ENCODE measurements at places on chromosomes 4 and X.

DNA sequence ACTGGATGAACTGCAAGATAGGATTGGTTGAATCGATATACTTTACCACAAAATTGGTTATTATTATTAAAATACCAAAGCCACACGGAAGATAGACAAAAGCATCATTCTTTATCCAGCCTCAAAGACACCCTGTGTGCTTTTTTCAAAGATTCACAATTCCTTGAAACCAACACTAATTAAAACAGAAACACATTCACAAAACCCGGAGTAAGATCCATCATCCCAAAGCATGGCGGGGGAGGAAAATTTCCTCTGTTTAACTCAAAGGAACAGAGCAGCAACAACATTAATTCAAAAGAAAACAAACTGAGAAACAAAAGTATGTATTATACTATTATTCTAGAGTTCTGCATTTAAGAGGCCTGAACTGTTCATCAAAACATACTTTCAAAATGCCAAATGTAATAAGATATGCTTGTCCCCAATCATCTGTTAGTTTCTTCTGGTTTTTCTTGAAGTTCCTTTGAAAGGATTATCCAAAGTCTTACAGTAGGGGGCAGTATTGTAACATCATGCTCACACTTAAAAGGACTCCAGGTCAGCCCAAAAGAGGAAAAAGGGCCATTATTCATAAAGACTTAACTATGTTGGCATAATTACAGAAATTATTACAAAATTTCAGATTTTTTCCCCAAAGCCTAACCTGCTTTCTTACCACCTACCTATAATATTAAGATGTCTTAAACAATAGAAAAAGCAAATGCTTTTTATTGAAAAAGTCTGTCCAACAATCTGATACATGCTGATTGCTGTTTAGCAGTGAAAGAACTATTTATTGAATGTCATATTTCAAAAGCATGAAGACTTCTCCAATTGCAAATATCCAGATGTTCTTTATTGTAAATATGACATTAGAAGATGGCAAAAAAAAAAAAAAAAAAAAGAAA is 168.7 kb downstream of the SCFD2 start:
- H3K4me3 ChIP-seq = no peak overlapping the region
- no peaks in the 10 kb centered on the region for H3K36me3 ChIP-seq
- H3K27me3 ChIP-seq = no peaks in the 10 kb centered on the region
- no peak overlapping the region for H3K27ac ChIP-seq

GRCh38 chr4:116015062-116015461 is 901.6 kb upstream of the NDST4 start:
- no peak for DNase-seq
- no peak overlapping the region for H3K4me3 ChIP-seq
- H3K36me3 ChIP-seq = no peaks in the 10 kb centered on the region

DNA sequence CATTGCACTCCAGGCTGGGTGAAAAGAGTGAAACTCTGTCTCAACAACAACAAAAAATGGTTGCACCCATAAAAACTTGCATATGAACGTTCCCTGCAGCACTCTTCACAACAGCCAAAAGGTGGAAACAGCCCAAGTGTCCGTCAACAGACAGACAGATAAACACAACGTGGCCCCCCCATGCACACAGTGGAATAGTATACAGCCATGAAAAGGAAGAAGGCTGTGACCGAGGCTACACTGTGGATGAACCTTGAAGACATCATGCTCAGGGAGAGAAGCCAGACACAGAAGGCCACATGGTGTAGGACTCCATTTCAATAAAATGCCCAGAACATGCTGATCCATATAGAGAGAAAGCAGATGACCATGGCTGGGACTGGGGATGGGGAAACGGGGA is 33.5 kb upstream of the ASMTL start:
- H3K27ac ChIP-seq = no peak overlapping the region
- H3K4me3 ChIP-seq = no peak overlapping the region
- H3K36me3 ChIP-seq = no peaks in the 10 kb centered on the region
- DNase-seq = peak; percentile 19
- H3K27me3 ChIP-seq = peaks cover 15% of the 10 kb centered on the region

GRCh38 chrX:110407910-110408545 is 49.4 kb downstream of the RTL9 start:
- H3K4me1 ChIP-seq = no peaks in the 10 kb centered on the region
- H3K27me3 ChIP-seq = no peaks in the 10 kb centered on the region
- no peaks in the 10 kb centered on the region for H3K36me3 ChIP-seq
- no peak overlapping the region for H3K4me3 ChIP-seq
- H3K27ac ChIP-seq = no peak overlapping the region
- DNase-seq = no peak

GRCh38 chrX:105973387-105973739 is 65.2 kb downstream of the SERPINA7 start:
- H3K27me3 ChIP-seq = no peaks in the 10 kb centered on the region
- no peaks in the 10 kb centered on the region for H3K36me3 ChIP-seq
- H3K4me3 ChIP-seq = no peak overlapping the region
- no peak overlapping the region for H3K27ac ChIP-seq
- H3K4me1 ChIP-seq = no peaks in the 10 kb centered on the region
- no peak for DNase-seq

GRCh38 chrX:24325231-24325630 is 11.4 kb upstream of the SUPT20HL2 start:
- no peaks in the 10 kb centered on the region for H3K4me1 ChIP-seq
- no peaks in the 10 kb centered on the region for H3K36me3 ChIP-seq
- H3K27me3 ChIP-seq = no peaks in the 10 kb centered on the region
- H3K27ac ChIP-seq = no peak overlapping the region
- H3K4me3 ChIP-seq = no peak overlapping the region
- DNase-seq = no peak

DNA sequence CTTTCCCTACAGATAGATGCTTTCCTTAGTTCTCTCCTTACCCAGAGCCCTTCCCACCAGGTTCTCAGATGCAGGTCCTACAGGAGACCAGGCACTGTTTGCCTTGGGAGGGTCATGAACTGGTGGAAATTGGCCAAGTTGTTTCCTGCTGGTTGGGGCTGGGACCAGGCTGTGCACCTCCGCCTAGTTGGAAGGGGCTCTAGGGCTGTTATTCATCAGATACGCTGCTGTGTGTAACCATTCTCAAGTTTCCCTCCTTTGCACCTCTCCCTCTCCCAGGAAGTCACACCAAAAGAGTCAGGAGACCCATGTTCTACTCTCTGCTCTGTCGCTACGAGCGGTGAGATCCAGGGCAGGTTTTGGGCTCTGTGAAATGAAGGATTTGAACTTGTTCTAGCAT is 11.9 kb upstream of the VSIG1 start:
- no peak for DNase-seq
- no peaks in the 10 kb centered on the region for H3K36me3 ChIP-seq
- H3K27me3 ChIP-seq = no peaks in the 10 kb centered on the region

DNA sequence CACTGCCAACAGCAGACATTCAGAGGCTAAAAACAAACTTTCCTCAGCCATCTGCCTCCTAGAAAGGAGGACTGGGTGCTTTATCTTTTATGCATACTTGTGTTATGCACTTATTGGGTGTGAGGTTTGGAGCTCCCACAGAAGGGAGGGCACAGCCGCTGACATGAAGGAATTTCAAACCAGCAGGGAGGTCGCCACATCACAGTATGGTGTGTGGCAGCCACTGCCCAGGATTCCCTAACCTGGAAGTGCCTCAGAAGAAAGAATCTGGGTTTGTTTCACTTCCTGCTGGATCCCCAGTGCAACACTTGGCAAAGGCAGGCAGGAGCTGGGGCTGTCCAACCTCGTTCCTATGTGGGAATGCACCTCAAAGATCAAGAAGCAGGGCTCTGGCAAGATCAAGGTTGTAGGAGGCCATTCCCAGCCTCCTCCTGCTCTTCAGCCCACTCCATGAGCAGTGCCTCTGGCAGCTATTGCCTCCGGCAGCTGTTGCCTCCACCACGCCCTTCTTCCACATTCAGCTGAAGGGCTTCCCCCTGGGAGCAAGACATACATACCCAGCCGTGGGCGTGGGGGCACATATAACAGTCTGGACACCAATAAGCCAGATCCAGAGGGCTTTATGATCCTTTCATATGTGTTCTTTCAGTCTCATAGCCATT is 109.0 kb upstream of the MAMLD1 start:
- H3K36me3 ChIP-seq = no peaks in the 10 kb centered on the region
- DNase-seq = no peak
- no peak overlapping the region for H3K4me3 ChIP-seq
- no peaks in the 10 kb centered on the region for H3K27me3 ChIP-seq
- no peak overlapping the region for H3K27ac ChIP-seq

- no peaks in the 10 kb centered on the region for H3K36me3 ChIP-seq
- no peak overlapping the region for H3K27ac ChIP-seq
- H3K4me1 ChIP-seq = no peaks in the 10 kb centered on the region
- DNase-seq = no peak
Observed at GRCh38 chr4:58776627-58777026, 1666.4 kb upstream of the IGFBP7 start.

DNA sequence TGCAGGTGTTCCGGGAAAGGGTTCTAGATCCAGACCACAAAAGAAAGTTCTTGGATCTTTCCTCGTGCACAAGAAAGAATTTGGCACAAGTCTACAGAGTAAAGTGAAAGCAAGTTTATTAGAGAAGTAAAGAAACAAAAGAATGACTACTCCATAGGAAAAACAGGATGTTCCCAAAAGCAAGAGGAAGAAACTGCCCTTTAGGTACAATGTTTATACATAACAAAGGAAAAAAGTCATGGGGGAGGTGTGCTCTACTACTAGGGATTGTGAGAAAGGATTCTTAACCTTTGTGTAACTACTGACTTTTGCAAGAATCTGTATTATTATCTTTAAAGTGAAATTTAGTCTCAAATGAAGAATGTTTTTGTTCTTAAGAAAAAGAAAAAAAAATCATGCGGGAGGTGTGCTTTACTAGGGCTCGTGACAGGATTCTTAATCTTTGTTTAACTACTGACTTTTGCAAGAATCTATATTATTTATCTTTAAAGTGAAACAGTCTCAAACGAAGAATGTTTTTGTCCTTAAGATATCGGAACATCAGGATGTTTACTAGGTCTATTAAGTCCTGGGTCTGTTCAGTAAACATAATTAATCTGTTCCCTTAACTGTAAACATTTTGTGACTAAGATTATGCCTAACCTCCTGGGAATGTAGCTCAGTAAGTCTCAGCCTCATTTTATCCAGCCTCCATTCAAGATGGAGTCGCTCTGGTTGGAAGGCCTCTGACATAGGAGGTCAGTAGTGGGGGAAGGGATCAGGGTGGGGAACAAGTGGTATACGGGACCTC is 110.4 kb upstream of the BEND4 start:
- no peaks in the 10 kb centered on the region for H3K27me3 ChIP-seq
- no peak overlapping the region for H3K27ac ChIP-seq
- no peak overlapping the region for H3K4me3 ChIP-seq

- no peaks in the 10 kb centered on the region for H3K36me3 ChIP-seq
- no peak overlapping the region for H3K27ac ChIP-seq
- no peaks in the 10 kb centered on the region for H3K27me3 ChIP-seq
- H3K4me1 ChIP-seq = no peaks in the 10 kb centered on the region
Observed at GRCh38 chr4:136336479-136336878, 1195.8 kb downstream of the PCDH18 start.

GRCh38 chrX:140504371-140505324 is at the start of gene SOX3:
Gene SOX3 (minus strand): TSS chrX:140505069. CDS start chrX:140505060, 9 bp downstream.
- peak within 1 kb of the TSS; percentile 38 for H3K4me3 ChIP-seq
- peaks cover 72% of the 10 kb centered on the region for H3K27me3 ChIP-seq
- no peak within 1 kb of the TSS for H3K27ac ChIP-seq
- peaks cover 31% of the 10 kb centered on the region for H3K4me1 ChIP-seq

- H3K36me3 ChIP-seq = no peaks in the 10 kb centered on the region
- H3K4me3 ChIP-seq = no peak overlapping the region
- H3K4me1 ChIP-seq = no peaks in the 10 kb centered on the region
- no peak for DNase-seq
- no peaks in the 10 kb centered on the region for H3K27me3 ChIP-seq
Observed at GRCh38 chr4:108129196-108129595, 39.5 kb downstream of the LEF1 start.

DNA sequence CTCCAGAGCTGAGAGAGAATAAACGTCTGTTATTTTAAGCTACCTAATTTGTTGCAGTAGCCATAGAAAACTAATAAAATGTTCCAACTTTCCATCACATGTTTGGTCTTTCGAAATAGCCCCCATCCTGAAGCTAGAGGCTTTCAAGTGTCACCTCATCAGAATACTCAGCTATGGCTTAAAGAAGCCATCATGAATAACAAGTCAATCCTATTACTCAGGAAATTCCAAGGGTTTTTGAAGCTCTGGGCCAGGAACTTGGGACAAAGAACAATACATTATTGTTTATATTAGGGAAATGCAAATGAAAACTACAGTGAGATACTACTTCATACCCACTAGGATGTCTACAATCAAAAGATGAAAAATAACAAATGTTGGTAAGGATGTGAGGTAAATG is 42.2 kb downstream of the TBCK start:
- peaks cover 4% of the 10 kb centered on the region for H3K4me1 ChIP-seq
- no peaks in the 10 kb centered on the region for H3K27me3 ChIP-seq
- DNase-seq = no peak
- H3K36me3 ChIP-seq = no peaks in the 10 kb centered on the region

GRCh38 chr4:138249132-138249531 is 7.0 kb upstream of the SLC7A11 start:
- no peaks in the 10 kb centered on the region for H3K36me3 ChIP-seq
- H3K27me3 ChIP-seq = no peaks in the 10 kb centered on the region
- H3K4me3 ChIP-seq = no peak overlapping the region
- H3K4me1 ChIP-seq = no peaks in the 10 kb centered on the region

GRCh38 chrX:69314436-69315348 is 149.4 kb upstream of the PJA1 start:
- no peaks in the 10 kb centered on the region for H3K36me3 ChIP-seq
- H3K4me1 ChIP-seq = no peaks in the 10 kb centered on the region
- no peak overlapping the region for H3K27ac ChIP-seq
- H3K4me3 ChIP-seq = no peak overlapping the region
- DNase-seq = no peak

GRCh38 chr4:827209-828081 is 1.5 kb upstream of the CPLX1 start:
- peaks cover 85% of the 10 kb centered on the region for H3K27me3 ChIP-seq
- no peaks in the 10 kb centered on the region for H3K36me3 ChIP-seq
- no peak overlapping the region for H3K4me3 ChIP-seq
- H3K27ac ChIP-seq = no peak overlapping the region

DNA sequence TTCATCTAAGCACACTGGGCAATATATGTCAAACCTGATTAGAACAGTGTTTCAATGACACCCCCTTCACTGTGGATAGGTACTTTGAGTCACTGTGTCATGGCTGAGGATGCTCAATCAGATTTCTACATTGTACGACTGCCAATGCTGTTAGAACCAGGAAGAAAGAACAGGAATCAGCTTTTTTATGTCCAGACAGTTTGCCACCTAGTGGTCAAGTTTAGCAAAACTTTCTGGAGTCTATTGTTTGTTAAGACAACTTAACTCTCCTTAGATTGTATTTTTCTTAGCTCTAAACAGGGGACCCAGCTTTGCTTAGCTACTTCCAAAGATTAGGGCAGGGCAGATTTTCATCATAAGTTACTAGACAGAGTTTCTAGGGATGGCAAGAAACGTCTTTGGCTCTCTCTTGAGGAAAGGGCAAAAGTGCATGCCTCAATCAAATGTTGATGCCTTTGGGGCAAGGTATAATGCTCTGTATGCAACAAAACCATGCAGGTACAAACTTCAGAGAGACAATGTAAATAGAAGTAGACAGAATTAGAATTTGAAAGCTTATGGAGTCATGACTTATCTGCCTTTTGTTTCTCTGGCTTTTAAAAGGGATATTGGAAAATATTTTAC is 40.5 kb upstream of the BMP3 start:
- H3K36me3 ChIP-seq = no peaks in the 10 kb centered on the region
- DNase-seq = no peak
- H3K4me3 ChIP-seq = no peak overlapping the region
- no peaks in the 10 kb centered on the region for H3K27me3 ChIP-seq
- H3K27ac ChIP-seq = no peak overlapping the region

- no peaks in the 10 kb centered on the region for H3K4me1 ChIP-seq
- no peaks in the 10 kb centered on the region for H3K27me3 ChIP-seq
- H3K27ac ChIP-seq = no peak overlapping the region
Observed at GRCh38 chrX:121407627-121408026, 360.2 kb downstream of the GLUD2 start.

- H3K4me3 ChIP-seq = no peak overlapping the region
- H3K36me3 ChIP-seq = no peaks in the 10 kb centered on the region
- DNase-seq = no peak
Observed at GRCh38 chrX:38664285-38664684, 102.9 kb downstream of the TSPAN7 start.
